Melanocyte of skin (primary cell): ENCODE measurements at places on chromosomes 2 and 18. TPM values are rescaled to one million over a fixed set of nuclear protein-coding genes. Genes with fewer than 3 reads are reported as not detected.

LDLRAD4 gene
- 11.0 and 23.3 TPM in 2 replicates for total RNA-seq

ZNF532 gene
- total RNA-seq, result 19.6 and 31.3 TPM in 2 replicates

SMAD2 gene
- total RNA-seq, result 28.6 and 81.3 TPM in 2 replicates

XRCC5 gene
- 314 and 380 TPM in 2 replicates for total RNA-seq

DNER gene
- total RNA-seq, result 0.33 and 0.62 TPM in 2 replicates
